ENCODE measurements at places on chromosomes 2 and 18. TPM values are rescaled to one million over a fixed set of nuclear protein-coding genes. Genes with fewer than 3 reads are reported as not detected.

NBAS gene
- total RNA-seq: 90.7 TPM

PDE6D gene
- total RNA-seq: 19.4 TPM

RANBP2 gene
- total RNA-seq: 79.8 TPM

MROH2A gene
- not detected for total RNA-seq

PDE11A gene
- total RNA-seq: under 0.01 TPM

EIF5B gene
- 22.4 TPM for total RNA-seq

RND3 gene
- 750 TPM for total RNA-seq

DSEL gene
- total RNA-seq: 55.0 TPM

PRKAG3 gene
- total RNA-seq: under 0.01 TPM

GALNT3 gene
- 1.2 TPM for total RNA-seq
